ENCODE measurements at places on chromosomes 6 and 20.

GRCh38 chr6:166259296-166259977 lies 48.8 kb downstream of the PRR18 start:
- DNase-seq, result no peak

DNA sequence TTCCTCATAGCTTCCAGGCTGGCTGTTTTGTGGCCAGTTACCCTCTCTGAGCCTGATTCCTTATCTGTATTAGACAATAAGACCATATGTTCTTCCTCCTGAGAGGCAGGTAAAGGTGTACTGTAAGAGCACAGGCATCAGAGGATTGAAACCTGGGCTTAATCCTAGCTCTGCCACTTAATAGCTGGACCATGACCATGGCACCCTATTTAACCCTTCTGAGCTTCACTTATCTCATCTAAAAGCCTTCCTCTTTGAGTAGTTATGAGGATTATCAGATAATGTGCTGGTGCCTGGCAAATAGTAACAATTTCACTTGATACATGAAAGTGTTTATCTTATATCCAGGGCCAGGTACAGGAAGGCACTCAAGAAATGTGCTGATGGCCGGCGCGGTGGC lies 34.9 kb downstream of the BCL2L1 start:
- no peak for DNase-seq

- DNase-seq, result no peak
Measured at GRCh38 chr6:6332811-6333244, 12.4 kb upstream of the F13A1 start.

DNA sequence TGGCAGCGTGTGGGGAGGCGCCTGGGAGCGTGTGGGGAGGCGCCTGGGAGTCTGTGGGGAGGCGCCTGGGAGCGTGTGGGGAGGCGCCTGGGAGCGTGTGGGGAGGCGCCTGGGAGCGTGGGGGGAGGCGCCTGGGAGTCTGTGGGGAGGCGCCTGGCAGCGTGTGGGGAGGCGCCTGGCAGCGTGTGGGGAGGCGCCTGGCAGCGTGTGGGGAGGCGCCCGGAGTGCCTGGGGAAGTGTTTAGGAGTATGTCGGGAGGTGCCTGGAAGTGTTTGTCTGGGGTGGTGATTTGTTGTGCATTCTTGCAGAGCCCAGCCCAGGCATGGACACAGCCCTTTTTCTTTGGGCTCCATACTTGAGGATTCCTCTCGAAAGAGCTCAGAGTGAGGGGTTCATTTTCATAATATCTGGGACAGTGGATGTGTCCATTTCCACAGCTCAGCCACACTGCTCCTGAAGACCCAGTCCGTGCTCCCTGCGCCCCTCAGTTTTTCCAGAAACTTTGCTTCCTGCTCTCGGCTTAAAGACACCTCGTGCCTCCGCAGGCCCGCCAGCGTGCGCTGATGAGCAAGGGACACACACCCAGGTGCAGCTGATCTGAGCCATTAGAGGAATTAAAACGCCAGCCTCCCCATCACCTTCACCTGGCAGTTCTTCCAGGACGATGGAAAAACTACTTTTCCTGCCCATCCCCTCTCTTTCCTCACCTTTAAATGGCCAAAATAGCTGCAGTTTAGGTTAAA lies 172.2 kb upstream of the THBS2 start:
- no peak for DNase-seq

- DNase-seq, result no peak
Measured at GRCh38 chr6:89260832-89261231, 43.7 kb upstream of the GABRR1 start.

DNA sequence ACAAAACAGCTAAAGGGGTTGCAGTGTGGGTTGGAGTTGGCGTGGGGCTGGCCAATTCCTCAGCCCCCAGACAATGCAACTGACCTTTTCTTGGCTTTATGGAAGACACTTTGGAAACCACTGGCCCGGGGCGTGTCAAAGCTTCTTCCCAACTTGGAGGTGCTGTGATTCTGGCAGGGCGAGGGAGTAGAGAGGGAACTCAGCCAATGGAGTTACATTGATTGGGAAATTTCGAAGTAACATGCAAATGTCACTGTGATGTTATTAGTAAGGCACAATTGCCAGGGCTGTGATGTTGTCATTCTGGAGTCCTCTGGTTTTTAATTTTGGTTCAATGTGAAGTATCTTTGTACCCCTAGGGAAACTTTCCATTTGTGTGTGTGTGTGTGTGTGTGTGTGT lies 41.5 kb upstream of the EPB41L1 start:
- no peak for DNase-seq

Measured in stimulated activated CD4-positive, alpha-beta T cell treated with anti-CD3 and anti-CD28 coated beads, Interleukin-1b, Interleukin-23, amount 100 ng/mL, for 1 hour (primary cell).